ENCODE measurements at places on chromosomes 12 and 14.
A peak's percentile ranks its signal among the peaks of the same experiment; 100 is the strongest.

GRCh38 chr12:124713436-124714082 is 146.1 kb upstream of the NCOR2 start:
- no peak for DNase-seq

DNA sequence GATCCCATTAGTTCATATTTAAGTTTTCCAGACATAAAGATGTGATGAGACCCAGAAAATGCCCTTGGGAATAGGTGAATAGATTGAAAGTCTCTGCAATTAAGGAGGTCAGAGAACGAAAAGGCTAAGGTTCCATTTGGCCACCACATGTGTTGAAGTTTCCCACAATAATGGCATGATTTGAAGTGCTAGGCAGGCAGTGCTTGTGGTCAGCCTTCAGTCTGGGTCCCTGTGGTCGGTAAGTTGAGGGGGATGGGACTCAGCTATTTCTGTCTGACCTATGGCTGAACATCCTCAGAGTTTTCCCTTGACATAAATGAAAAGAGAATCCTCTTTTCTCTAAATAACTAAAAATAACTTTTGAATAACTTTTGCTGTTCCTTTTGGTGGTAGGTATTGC is 92.4 kb downstream of the PELI2 start:
- DNase-seq = no peak

DNA sequence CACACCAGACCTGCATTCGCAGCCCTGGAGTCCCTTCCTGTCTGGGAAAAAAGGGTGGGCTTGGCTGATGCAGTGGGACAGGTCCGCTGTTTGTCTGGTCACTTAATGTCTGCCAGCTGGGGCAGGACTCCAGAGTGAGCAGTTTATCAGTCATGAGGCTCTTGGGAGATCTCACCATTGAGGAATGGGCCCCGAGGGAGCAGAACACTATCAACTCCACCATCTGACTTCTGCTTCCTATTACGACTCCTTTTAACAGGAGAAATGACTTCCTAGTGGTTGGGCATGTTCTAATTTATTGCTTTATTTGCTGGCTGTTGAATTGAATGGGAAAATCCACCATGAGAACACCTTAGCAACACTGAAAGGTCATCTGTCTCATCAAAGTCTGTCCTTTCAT is 182.5 kb upstream of the RASSF8 start:
- DNase-seq = no peak

- DNase-seq = no peak
Observed at GRCh38 chr14:94366146-94366915, 22.1 kb downstream of the SERPINA1 start.

- DNase-seq = no peak
Observed at GRCh38 chr14:49586673-49587460, 687 bp upstream of the RPS29 start.

DNA sequence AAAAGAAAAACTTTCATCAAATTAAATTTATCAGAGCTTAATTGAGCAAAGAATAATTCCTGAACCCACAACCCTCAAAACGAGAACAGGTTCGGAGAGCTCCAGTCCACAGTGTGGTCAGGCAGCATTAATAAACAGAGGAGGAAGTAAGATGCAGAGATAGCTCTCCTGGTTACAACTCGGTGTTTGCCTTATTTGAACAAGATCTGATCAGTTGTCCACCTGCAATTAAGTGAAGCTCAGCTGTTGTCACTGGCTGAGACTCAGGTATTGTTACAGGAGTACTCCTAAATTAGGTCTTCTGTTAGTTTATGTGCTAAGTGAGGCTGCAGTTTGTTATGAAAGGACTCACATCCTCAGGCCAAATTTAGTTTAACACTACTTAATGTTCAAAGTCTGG is 451.4 kb upstream of the PDE3A start:
- no peak for DNase-seq

DNA sequence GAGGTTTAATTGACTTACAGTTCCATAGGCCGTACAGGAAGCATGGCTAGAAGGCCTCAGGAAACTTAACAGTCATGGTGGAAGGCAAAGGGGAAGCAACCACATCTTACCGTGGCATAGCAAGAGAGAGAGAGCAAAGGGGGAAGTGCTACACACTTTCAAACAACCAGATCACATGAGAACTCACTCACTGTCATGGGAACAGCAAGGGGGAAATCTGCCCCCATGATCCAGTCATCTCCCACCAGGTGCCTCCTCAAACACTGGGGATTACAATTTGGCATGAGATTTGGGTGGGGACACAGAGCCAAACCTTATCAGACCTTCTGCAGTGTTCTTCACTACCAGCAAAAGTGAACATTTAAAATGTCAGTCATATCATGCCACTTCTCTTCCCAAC is 58.9 kb downstream of the USP15 start:
- DNase-seq = no peak

DNA sequence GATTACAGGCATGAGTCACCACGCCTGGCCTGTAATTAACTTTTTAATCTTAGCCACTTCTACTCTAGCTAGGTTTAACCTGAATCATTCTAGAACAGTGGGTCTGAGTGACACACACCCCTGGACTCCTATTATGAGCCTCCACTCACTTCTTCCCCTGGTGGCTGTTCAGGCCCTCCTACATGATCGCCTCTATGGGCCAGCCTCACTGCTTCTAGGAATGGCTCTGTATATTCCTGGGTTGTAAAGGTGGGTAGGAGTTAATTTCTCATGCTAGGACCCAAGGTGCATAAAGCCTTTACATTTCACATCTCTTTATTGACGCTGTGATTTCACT is 8.0 kb upstream of the RNU6-8 start:
- no peak for DNase-seq

DNA sequence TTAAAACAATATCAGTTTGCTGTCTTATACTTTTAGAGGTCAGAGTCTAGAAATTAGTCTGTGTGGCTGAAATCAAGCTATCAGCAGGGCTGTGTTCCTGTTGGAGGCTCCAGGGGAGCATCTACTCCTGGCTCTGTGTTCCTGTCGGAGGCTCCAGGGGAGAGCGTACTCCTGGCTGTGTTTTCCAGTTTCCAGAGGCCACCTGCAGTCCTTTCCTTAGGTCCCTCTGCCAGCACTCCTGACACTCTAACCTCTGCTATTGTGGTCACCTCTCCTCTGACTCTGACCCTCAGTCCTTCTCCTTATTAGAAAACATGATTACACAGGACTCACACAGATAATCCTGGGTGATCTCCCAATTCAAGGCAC is 1140.7 kb upstream of the TMEM132C start:
- no peak for DNase-seq

DNA sequence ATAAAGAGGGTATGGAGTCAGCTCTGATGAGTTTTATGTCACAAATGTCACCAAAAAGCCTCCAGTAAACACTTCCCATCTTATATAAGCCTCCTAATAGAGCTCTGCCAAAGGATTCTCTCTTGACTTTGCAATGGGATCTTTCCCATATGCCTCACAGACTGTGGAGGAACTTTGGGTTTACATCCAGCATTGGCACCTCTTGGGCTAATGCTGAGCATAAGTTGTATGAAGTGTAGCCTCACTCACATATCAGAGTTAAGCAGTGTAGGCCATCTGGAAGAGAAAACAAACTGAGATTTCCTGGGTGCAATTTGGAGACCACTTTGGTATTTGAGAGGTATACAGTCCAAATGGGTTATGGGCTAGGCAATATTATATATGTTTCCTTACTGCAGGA is 24.9 kb downstream of the EGLN3 start:
- no peak for DNase-seq

GRCh38 chr12:92424338-92424737 is 278.5 kb upstream of the PLEKHG7 start:
- DNase-seq = no peak

DNA sequence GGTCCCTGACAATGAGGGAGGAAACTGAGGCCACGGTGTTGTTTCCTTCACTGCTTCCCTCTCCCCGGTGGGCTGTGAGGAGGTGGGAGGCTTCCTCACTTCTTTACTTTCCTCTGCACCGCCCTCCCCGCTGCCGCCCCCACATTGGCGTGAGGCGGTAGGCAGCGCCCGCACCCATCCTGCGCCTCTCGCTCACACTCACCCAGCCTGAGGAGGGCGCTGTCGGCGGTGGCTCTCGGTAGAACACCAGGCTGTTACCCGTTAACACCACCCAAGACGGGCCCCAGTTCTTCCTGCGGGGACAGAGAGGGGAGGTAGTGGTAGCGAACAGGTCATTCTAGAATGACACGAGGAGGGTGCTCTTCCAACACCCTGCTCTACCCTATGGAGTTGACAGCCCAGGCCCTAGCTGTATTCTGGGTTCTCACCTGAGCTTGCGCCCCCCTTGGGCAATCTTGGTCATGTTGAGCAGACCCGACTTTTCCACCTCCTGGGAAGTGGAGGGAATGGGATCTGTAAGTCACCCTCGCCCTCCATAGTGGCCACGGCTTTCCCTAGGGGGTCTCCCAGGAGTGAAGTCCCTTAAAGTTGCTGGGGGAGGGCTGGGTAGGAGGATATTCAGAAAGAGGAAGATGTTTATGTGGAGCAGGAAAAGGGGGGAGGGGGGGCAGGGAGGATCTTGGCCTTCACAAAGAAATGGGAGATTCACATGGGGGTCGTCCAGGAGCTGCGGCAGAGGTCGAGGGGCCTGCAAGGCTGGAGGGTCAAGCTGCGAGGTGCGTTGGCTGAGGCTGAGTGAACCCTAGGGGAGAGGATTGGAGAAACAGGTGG is 3.3 kb downstream of the ARHGAP9 start:
- DNase-seq = peak; percentile 43

- no peak for DNase-seq
Observed at GRCh38 chr12:116318576-116319232, 41.2 kb upstream of the MED13L start.

DNA sequence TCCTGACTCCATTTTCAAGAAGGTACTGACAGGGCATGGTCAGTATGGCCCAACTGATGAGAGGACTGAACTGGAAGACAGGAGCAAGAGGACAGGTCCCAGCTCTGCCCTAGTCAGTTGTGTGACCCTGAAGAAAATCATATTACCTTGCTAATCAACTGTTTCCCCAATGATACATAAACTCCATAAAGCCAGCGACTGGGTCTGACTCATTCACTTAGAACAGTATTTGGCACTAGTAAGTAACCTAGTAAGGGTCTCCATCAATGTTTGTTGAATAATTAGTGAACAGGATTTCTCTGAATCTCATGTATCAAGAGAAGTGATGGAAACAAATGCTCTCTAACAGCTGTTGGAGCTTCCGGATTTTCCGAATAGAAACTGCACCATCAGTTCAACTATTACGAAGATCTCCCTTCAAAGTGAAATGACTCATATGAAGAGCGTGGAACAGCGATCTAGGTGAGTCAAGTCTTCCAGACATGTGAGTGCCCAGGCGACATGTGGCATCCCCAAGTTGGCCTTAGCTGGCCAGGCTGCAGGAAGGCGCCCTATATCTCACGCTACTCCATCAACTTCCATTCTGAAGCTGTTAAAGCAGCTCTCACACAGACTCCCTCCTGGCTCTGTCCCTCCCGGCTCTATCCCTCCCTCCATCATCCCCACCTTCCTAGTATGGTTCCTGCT is 94.5 kb downstream of the TTC7B start:
- DNase-seq = no peak

DNA sequence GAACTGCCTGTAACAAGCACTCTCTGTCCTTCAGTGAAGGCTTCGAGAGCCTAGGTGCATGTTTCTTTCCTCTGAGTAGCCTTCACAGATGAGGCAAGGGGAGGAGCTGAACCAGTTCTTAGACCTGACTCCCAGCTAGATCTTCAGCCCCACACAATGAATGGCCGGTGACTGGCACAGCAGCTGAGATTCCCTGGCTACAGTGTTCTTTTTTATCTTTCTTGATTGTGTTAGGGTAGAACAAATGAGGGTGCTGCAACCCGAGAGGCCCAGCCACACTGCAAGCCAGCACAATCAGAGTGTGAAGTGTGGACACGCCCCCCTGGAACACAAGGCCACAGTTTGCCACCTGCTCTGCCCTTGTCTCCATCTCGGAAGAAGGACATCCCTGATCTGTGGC is 19.1 kb upstream of the COL2A1 start:
- DNase-seq = no peak

DNA sequence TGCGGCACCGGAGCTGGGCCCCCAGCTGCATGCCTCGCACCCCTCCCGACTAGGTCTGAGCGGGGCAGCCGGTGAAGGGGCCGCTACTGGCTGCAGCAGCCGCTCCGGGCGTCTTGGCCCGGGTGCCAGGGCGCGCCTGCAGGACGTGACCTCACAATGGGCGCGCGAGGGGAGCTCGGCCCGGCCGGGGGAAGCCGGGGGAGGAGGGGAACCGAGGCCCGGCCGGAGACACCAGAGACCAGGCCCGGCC is 353 bp downstream of the BAG5 start:
- no peak for DNase-seq

GRCh38 chr12:53424626-53425514 is 1.2 kb downstream of the AMHR2 start:
- no peak for DNase-seq

- no peak for DNase-seq
Observed at GRCh38 chr12:82912406-82912805, 225.7 kb downstream of the TMTC2 start.

GRCh38 chr12:23504641-23505399 is 444.6 kb downstream of the SOX5 start:
- no peak for DNase-seq

DNA sequence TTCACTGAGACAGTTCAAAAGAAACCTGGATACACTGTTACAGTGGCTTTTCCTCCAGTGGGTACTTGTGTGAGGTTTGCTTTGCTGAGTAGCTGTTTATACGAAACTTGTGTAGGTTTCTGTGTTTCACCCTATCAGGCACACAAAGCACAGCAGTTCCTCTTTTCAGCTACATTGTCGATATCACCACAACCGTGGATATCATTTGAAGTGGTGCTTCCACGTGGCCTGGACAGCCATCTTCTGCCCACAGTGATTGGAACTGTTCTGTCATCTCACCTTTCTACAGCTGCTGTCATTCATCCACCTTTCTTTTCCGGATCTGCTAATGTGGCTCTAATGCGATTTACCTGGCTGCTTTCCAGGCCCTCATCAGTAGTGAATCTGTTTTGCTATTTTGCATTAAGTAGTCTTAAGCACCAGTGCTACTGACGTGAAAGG is 368.8 kb downstream of the SYT1 start:
- no peak for DNase-seq

- DNase-seq = no peak
Observed at GRCh38 chr14:39102265-39102968, 618 bp downstream of the SEC23A start.

- no peak for DNase-seq
Observed at GRCh38 chr14:56304456-56304855, 186.2 kb downstream of the PELI2 start.

DNA sequence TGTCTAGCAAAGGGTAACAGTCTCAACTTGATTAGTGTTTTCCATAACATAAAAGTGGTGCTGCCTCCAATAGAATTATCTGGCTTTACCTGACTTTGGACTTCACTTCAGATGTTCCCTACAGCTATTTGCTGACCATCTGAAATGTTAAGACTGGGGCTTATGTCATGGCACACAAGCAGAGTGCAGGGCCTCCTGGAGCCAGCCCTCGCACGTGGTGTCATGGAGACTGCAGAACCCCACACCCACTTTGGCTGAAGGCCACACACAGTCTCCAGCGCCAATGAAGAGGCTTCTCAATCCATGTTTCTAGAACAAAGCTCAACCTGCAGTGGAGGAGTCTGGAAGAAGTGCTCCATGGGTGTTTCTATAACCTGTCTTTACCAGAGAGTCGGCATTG is 169.6 kb upstream of the FRMD6 start:
- DNase-seq = no peak

- no peak for DNase-seq
Observed at GRCh38 chr14:105087308-105087962, 22.2 kb upstream of the GPR132 start.

GRCh38 chr14:22555384-22556011 is 33.5 kb downstream of the DAD1 start:
- DNase-seq = no peak

- DNase-seq = no peak
Observed at GRCh38 chr12:69272511-69272910, 33.1 kb downstream of the CPSF6 start.

- DNase-seq = no peak
Observed at GRCh38 chr14:63055631-63056030, 10.4 kb upstream of the KCNH5 start.

Data from activated gamma-delta T cell (primary cell).